IPS DF 19.7 (cell line): ENCODE measurements at places on chromosomes 6 and 20.

DNA sequence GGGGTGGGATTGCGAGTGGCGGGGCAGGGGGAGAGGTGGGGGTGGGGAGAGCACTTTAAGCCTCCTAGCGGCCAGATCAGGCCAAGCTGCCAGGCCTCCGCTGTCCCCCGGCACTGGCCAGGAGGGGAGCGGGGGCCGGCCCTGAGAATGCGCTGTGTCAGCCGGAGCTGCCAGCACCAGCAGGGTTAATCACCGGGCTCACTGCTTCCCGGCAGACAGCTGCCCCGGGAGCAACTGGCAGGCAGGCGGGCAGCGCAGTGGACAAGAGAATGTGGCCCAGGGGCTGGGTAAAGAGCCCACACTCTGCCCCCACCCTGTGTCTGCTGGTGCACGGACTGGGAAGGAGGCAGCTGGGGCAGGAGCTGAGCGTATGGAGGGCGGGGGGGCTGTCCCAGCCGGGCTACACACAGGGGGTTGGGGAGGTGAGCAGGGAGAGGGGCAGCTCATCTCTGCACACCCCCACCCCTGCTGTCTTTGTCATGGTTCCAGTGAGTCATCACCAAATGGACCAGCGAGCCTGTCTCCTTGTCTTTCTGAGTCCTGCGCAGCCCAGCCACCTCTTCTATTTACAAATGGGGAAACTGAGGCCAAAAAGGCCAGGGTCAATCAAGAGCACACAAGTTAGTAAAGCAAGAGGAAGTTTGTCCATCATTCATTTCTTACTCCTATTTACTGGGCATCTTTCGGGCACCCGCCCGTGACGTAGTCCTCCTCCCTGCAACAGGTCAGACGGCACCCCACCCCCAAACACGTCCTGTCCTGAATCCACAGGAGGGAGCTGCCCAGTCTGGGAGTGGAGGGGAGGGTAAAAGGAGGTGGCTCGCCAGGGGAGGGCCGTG, 2.1 kb upstream of the LAMA5 start:
- no peak for DNase-seq

GRCh38 chr6:154786144-154786868, 53.1 kb downstream of the SCAF8 start:
- DNase-seq: no peak

DNA sequence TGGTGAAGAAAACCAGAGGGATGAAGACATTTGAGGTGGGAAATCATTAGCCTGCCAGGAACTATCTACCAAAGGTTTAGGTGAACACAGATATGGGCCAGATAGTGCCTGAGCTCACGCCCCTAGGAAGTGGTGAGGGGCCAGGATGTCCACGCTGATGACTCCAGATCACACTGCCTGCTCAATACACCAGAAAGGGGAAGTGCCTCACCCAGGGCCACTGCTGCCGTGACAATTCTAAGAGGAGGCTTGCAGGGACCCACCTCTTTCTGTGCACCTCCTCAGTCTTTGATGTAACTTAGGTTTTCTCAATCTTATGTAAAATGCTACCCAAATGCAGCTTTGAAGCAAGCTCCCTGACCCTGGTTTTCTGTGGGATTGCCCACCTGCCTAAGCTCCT, 5.4 kb upstream of the RAB44 start:
- no peak for DNase-seq

GRCh38 chr6:154138793-154139192, 99.8 kb downstream of the OPRM1 start:
- no peak for DNase-seq

DNA sequence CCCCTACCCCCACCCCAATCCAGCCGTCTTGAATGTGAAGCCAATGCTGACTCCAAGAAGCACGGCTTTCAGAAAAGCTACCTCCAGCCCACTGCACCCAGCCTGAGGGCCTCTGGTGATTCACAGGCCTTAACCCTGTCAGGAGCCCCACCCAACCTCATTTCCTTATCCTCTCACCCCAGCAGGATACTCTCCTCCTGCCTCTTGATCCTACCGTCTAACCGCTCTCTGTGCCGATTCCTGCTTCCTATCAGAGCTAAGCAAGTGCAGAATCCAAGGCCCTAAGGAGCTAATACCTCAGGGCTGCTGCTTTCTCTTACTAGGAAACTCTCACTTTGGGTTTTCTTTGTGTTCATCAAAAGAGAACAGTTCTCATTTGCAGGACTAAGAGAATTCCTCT, 47.2 kb downstream of the TRERF1 start:
- DNase-seq: peak; percentile 52

GRCh38 chr6:15444881-15445280, 199.0 kb downstream of the JARID2 start:
- DNase-seq: no peak

GRCh38 chr6:7505189-7505699, 36.2 kb upstream of the DSP start:
- DNase-seq: peak; percentile 85

DNA sequence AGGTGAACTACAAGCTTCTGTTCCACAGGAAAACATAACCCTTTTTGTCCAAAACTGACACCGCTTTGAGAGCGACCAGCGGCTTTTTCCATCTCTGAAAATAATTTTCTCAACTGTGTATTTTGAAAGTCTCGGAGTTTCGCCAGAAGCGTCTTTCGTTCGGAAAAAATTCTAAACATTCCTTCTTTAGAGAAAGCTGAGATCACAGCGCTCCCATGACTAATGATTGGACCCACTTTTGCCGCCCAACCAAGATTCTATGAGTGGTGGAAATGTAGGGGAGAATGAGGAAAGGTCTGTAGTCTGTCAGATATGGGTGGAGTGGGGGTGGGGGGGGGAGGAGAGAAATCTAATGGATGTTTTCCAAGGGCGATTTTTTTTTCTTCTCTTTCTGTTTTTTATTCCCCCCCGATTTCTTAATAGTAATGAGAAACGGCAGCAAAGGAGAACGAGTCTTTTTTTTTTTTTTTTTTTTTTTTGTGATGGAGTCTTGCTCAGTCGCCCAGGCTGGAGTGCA, 189.3 kb downstream of the TRIM27 start:
- no peak for DNase-seq

DNA sequence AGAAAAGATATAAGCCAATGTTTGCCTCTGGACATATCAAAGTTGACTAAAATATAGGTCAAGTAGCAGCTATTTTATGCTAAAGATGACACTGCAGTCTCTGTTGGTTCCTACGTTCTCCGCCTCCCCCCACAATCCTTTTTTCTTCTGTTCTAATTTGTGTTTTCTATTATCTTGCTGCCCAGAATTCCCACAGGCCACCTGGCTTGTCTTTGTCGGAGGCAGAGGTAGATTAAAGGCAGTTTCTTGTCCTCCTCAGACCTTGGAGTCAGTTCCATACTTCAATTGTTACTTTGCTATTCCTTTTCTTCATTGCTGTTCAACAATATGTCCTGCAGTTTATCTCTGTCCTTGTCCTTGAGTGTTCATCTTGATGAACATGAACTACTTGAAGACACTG, 3.6 kb upstream of the ELOVL5 start:
- no peak for DNase-seq

DNA sequence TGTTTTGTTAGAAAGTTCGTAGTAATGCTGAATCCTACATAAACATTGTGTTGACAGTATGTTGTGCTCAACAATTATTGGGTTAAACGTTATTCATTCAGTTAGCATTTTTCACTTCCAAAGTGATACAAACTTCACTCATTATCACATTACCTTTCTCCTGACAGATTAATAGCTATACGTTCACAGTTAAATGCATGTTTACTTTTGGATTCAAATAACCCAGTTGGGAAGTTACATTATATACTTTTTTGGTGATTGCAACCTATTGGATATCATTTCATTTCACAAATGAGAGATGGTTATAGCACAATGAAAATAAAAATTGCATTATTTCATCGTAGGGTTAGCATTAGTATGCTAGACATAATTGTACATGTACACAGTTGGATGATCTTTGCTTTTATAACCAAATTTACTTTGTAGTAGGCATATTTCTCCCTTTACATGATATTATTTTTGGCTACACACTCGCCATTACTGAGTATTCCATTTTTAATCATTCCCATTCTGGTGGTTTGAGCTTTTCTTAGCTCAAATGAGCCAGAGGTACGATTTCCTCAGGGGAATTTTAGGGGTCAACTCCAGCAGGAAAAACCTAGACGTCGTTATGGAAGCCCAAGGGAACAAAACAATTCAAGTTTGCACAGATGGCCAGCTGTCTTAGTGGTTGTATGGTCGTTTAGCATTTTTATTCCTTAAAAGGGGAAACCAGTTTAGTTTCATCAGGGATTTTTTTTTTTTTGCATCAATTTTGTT, 2.1 kb upstream of the HIVEP1 start:
- no peak for DNase-seq

- peak; percentile 74 for DNase-seq
These were observed 127.2 kb upstream of the TAB2 start for GRCh38 chr6:149190224-149190831.

DNA sequence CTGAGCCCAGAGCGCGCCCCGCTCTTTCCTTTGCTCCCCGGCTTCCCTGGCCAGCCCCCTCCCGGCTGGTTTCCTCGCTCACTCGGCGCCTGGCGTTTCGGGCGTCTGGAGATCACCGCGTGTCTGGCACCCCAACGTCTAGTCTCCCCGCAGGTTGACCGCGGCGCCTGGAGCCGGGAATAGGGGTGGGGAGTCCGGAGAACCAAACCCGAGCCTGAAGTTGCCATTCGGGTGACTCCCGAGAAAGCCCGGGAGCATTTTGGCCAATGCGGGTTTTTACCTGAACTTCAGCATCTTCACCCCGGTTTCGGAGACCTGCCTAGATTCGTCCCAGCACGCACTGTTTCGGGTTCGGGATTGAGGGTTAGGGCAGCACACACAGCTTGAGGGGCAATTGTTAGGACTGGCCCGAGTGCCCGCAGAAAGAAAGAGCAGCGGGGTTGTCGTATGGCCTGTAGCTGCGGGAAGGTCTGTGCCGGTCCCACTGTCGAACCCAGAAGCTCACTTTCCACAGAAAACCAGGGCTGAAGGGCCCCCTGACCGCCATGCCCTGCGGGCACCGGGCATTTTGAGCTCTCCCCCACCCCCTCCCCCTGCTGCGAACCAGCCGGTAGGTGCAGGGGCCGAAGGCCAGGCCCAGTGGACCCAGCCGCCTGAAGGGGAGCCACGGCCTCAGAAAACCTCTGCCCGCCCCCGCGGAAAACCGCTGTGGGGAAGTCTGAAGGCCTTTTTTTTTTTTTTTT, 2.1 kb downstream of the FOXP4 start:
- DNase-seq: no peak

- no peak for DNase-seq
These were observed 506 bp downstream of the ARFGAP1 start for GRCh38 chr20:63273059-63273579.

DNA sequence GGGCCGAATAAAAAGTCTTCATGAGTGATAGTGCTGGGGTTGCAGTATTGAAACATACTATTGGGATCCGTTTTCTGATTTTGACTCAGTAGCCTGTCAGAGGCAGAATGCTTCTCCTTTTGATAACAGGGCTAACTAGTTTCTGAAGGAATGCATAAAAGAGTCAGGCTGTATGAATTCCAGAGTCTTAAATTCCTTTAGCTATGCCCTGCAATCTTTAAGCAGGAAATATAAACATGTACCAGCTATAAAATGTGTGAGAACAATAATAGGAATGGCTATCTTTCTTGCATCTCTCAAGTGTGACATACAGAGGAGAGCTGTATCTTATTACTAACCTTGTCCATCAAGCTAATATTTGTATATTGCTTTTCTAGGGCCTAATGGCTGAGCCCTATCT, 917.1 kb downstream of the KIF16B start:
- no peak for DNase-seq

- no peak for DNase-seq
These were observed 15.5 kb upstream of the ZFP57 start for GRCh38 chr6:29696147-29697125.

DNA sequence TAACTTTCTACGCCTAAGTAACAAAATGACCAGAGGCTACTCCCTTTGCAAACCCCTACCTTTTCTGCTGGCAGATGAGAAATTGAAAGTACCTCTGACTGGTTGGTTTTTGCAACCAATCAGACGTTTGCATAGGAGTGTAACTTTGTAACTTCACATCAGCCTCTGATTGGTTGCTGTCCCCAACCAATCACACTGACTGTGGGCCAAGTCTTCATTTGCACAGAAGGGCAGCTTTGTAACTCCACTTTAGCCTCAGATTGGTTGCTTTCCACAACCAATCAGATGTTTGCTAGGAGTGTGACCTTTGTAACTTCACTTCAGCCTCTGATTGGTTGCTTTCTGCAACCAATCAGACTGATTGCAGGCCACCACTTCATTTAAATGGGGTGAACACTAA, 89.1 kb downstream of the ME1 start:
- DNase-seq: no peak

DNA sequence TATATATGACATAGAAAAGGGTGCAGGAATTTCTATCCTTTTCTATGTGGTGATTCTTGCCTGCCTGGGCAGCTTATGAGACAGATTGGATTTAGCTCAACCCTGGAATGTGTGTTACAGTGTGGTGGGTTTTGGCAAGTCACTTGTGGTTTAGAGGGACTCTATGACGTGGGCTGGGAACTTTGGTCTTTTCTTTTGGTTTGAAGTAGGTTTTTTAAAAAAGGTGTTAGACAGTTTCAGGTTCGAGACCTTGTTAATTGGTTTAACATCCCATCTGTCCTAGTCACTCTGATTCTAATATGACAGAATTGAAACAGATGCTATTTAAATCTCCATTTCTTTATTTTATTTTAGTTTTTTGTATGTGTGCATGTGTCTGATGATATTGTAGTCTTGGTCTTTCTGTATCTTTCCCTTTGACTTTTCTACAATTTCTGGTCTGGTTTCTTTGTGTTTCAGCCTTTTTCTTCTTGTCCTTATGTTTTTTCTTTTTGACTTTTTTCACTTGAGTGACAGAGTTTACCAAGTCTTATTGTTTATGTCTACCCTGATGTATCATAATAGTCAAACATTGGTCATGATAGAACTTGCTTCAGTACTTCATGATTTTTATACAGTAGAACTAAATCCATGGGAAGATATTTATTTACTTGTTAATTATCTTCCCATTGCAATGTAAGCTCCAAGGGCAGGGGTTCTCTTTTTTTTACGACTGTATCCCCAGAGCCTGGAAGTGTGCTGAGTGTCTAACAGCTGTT, 174.3 kb downstream of the CDKAL1 start:
- no peak for DNase-seq

- DNase-seq: no peak
These were observed 611.7 kb downstream of the UTRN start for GRCh38 chr6:144896871-144897270.

GRCh38 chr6:117974914-117975627, 68.0 kb downstream of the SLC35F1 start:
- no peak for DNase-seq

- DNase-seq: peak; percentile 35
These were observed 110.1 kb upstream of the JAG1 start for GRCh38 chr20:10783707-10784553.

- no peak for DNase-seq
These were observed 234.5 kb upstream of the ZNF217 start for GRCh38 chr20:53828088-53828681.

- DNase-seq: no peak
These were observed 37.3 kb downstream of the SPDEF start for GRCh38 chr6:34518669-34519365.

- DNase-seq: no peak
These were observed 47.5 kb downstream of the FOXC1 start for GRCh38 chr6:1657116-1657770.

GRCh38 chr20:59775687-59776055, 157.8 kb downstream of the SYCP2 start:
- DNase-seq: no peak
